ENCODE measurements at places on chromosomes 5 and 9.

DNA sequence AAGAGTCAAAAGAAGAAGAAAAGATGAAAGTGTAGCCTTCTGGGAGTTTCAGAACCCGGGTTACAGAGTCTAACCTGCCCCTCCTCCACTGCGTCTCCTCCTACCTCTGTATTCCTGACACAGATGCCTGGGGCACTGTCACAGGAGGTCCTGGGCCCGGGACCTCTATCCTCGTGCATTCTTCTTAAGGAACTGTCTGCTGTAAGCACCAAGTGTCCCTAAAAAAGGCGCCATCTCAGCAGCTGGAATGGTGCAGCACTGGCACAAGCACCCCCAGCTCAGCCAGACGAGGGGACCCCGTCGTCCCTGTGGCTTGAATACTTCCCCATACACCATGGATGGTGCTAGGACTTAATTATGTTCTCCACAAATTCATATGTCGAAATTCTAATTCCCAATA lies 35.8 kb upstream of the MVB12B start:
- no peak for DNase-seq

- DNase-seq: peak; percentile 45
These were observed 35.9 kb upstream of the ARSB start for GRCh38 chr5:79020861-79021561.

GRCh38 chr9:89863837-89864236 lies 259.0 kb downstream of the GADD45G start:
- DNase-seq: no peak

- DNase-seq: no peak
These were observed 530 bp downstream of the RAPGEF1 start for GRCh38 chr9:131739133-131739958.

DNA sequence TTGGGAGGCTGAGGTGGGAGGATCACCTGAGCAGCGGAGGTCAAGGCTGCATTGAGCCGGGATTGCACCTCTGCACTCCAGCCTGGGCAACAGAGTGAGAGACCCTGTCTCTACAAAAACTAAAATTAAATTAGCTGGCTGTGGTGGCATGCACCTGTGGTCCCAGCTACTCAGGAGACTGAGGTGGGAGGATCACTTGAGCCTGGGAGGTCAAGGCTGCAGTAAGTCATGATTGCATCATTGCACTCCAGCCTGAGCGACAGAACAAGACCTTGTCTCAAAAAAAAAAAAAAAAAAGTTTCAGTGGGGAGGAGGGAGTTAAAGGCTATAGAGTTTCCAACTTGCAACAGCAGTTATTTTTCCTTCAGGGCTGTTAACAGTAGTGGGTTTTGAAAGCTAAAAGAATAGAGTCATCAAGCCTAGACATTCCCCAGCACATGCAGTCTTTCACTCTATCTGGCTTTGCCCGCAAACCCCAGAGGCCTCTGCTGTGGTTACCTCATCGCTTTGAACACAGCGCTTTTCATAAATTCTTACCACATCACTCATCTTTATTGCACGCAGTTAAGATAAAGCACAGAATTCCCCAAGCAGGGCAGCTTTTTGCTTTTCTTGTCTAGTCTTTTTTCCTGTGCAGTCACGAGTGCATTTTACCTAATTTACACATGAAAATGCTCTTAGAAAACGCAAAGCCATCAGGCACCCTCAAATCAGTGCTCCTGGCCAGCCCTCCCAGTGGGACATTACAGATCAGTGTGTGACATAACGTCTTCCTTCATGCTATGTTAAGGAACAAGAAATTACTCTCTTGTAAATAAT lies 8.7 kb upstream of the SLC2A8 start:
- DNase-seq: no peak

DNA sequence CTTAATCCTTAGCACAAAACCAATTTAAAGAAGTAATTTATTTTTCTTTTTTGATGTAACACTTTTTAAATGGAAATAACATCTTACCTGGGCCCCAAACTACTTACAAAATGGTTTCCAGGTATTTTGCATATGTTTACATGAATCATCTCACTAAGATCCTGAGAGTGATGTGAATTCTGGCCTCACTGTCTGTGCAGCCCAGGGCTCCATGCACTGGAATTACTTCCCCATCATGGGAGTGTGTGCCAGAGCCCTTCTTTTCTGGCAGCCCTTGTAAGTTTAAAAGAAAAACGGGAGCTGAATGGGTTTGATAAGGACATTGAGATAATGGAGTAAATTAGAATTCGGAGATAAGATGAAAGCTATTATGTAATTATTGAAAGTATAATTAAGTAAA lies 12.2 kb upstream of the F2R start:
- DNase-seq: no peak

DNA sequence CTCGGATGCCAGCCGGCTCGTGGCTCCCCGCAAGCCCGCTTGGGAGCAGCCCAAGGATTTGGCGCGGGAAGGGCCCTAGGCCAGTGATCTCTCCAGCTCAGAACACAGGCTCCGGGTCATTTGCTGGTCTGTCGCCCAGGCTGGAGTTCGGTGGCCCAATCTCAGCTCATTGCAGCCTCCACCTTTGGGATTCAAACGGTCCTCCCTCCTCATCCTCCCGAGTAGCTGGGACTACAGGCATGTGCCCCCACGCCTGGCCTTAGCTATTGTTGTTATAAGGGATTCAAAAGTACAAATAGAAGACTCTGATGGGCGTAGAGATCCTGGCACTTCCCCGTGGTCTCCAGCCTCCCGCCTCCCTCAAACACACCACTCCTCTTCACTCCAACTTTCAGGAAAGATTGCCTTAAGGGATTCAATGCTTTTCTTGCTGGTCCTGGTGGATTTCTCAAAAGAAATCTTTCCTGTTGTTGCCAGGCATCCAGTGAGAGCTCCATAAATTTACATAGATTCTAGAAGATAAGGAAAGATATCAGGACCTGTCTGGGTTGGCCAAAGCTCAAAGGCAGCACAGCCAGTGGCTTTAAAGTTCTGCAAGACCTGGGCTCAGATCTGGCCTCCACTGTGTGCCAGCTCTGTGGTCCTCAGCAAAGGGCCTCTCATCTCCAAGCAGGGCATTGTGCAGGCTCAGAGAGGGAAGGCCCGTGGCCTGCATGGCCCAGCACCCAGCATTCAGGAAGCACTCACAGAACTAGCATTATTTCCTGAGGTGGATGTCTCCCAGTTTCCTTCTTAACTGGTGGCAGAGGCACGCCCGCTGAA lies 1.0 kb downstream of the AIF1L start:
- DNase-seq: no peak

DNA sequence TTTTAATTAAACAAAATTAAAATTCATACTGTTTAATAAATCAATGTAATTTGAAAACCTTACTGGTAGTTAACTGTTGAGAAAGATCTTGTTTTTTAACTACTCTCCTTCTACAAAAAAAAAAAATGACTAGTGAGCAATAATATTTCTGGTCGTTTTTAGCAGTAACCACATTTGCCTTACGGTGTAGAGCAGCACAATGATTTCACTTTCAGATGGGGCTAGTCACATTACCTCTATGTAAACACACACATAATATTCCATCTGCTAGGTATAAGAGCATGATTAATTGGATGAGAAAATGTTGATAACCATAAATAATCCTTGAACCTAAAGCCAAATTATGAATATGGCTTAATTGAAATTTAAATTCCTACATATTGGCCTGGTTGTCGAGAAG lies 198.1 kb downstream of the CHSY3 start:
- no peak for DNase-seq

DNA sequence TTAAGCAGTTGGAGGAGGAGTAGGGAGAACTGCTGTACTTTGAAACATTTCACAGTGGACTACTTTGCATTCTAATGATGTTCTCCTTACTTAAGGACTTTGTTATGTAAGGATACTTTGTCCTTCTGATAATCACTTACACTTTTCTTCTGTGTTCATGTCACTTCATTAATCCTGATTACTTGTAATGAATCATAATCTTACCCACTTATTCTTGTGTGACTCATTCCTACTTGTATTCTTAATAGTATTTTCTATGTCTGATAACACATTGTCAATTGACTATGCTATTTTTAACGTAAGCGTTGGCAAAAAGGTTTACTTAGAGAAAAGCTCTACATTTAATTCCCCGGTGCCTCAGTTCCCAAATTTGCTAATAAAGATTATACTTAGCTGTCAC lies 63.8 kb downstream of the GHR start:
- DNase-seq: no peak

DNA sequence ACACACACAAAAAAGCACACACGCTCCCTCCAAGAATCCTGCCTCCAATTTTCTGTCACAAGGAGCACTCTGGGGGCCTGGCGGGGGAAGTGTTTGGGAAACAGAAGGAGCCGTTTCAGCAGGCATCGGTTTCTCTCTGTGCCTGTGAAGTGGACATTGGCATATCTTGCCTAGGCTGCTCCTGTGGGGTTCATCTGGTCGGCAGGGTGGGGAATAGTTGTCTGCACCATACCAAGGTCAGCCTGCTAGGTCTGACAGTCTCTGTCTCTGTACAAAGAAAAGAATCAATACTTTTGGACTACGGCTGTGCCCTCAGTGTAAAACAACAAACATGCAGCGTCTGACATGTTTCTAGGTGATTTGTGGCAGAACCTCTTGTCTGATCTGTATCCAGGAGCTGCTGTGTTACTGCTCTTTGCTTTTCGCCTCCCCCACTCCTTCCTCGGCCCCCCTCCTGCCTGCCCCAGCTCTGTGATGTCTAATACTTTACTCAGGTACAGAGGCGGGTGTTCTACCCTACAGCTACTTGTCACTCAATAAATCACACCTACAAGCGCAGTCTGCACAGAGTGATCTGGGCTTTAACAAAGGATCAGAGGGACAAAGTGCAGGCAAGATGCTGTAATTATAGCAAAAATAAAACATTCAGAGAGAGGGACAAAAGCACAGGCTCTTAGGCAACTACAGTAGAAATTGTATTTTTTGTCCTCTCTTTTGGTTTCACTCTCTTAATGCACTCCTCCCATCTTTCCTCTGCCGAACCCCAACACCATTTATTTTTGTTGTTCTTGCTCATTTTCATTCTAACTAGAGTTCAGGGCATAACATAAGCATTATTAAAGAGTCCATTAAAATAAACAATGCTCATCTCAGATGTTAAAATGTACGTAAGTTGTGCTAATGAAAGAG lies 216.7 kb downstream of the BNC2 start:
- no peak for DNase-seq

DNA sequence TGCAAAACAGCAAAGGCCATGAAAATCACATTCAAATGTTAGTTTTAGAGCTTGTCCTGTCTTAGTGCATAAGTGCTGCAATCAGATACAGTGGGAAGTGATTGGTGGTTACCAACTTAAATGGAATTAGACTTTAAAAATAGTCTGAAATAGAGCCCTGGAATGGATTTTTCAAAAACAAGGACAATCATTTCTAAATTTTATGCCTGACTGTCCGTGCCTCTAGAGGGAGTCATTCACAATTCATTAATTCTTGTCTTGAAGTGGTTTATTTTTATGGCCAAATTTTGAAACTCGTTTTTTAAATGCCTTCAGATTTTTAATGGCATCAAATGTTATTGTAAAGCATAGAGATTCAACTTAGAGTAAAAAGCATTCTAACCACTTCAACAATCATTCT lies 561.8 kb upstream of the DAB2 start:
- no peak for DNase-seq

GRCh38 chr5:176540956-176541337 lies 3.7 kb upstream of the RNF44 start:
- DNase-seq: no peak

DNA sequence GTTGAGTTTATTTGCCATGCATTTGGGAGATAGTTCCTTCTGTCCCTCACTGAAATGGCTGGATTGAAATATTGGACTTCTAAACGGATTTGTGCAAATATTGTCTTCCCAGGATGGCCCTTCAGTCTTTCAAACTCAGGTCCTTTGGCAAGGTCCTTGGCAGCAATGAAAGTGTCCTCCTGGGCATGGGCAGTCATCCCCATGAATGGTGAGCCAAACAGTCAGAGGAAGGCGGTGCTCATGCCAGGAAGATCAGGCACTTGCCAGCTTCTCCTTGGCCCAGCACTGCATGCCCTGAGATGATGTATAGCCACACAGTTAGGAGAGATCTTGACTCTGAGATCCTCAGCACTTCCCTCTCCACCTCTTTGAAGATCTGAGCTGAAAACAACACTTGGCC lies 221.4 kb upstream of the KLF4 start:
- no peak for DNase-seq

- no peak for DNase-seq
These were observed 40.9 kb downstream of the RAD23B start for GRCh38 chr9:107323836-107324585.

DNA sequence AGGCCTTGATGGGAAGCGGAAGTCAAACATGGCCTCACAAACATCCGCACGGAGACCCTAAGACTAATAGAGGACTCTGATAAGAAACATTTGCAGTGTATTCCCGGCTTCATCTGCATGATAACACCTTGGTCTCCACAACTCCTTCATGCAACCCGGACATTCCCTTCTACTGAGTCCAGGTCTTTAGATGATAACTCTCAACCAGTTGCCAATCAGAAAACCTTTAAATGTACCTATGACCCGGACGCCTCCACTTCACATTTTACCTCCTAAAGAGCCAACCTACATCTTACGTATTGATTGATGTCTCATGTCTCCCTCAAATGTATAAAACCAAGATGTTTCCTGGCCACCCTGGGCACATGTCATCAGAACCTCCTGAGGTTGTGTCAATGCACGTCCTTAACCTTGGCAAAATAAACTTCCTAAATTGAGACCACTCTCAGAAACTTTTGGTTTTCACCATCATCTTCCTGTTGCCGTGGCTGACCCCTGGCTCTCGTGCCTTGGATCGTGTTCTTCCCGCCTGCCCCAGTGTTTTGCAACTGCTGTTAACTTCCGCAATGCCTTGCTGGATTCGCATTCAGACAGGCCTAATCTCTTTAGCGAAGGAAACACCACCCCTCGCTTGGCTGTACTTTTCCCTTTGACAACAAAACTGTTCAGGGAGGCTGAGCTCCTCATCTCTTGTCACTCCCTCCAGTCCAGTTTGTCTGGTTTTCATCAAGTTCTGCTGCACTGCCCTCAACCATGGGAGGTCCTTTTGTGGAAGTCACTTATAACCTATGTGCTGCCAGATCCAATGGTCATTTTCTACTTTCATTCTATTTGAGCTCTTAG lies 1.1 kb upstream of the DAP start:
- DNase-seq: no peak

- DNase-seq: no peak
These were observed 12.1 kb downstream of the NR4A3 start for GRCh38 chr9:99833735-99834134.

Data from NAMALWA (cell line).